Jurkat, Clone E6-1 (cell line): ENCODE measurements at places on chromosomes 6 and 20.
A peak's percentile ranks its signal among the peaks of the same experiment; 100 is the strongest.

- DNase-seq, result no peak
Measured at GRCh38 chr6:37785663-37786270, 33.8 kb upstream of the ZFAND3 start.

DNA sequence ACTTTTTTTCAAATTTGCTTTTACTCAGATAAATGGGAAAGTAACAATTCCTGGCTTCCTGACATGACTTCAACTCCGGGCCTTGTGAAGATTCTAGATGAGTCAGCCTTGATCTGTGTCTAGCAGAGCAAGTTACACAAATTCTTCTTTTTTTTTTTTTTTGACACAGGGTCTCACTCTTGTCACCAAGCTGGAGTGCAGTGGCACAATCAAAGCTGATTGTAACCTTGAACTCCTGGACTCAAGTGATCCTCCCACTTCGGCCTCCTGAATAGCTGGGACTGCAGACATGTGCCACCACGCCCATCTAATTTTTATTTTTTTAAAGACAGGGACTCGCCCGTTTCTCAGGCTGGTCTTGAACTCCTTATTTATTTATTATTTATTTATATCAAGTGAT is 7.3 kb upstream of the ARHGAP18 start:
- no peak for DNase-seq

GRCh38 chr20:59144179-59144830 is 19.3 kb upstream of the ZNF831 start:
- DNase-seq, result peak; percentile 30

DNA sequence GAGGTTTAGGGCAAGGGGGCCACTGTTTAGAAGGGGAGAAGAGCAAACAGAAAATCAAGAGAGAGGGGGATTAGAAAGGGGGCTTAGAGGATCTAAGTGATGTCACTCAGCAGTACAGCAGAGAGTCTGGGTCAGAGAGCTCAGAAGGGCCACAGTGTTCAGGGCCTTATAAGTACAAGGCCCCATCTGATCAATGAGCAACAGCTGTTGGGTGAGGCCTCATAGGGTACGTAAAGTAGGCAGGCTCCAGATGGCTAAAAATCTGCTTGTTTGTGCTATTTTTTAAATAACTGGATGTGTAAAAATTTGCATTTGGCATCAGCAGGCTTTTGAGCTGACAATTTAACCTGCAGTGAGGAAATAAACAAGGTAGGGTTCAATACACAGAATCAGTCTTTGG is 149.8 kb downstream of the SH3BGRL2 start:
- no peak for DNase-seq

DNA sequence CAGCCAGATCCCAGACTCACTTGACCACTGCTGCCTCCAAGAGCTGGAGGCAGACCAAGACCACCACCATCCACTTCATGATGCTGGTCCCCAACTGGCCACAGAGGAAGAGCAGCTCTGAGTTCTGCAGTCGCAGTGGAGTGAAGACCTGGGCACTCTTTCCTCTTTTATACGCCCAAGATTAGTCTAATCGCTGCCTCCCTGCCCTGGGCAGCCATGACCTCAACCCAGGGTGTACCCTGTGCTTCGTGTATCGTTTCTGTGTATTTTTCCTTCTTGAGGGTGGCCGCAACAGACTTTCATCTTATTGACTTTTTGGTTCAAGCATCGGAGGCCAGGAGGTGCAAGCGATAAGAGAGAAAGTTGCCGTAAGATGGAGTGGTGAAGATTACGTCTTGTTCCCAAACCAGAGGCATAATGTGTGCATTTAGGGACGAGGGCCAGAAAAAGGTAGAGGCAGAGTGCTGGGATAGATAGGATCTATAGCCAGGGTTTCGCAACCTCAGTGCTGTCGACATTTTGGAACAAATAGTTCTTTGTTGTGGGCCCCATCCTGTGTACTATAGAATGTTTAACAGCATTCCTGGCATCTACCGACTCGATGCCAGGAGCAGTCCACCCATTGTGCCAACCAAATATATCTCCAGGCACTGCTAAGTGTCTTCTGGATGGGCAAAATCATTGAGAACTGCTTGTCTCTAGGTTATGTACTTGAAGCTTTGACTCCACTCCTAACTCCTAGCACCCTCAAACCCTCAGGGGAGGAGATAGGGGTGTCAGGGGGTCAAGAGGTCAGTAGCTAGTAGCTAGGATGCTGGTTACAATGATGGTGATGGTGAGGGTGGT is at the start of gene PGC:
TSS of gene PGC (minus strand) at position 142 of the 846 bp plus-strand sequence. CDS start at position 79, 63 bp downstream.
- DNase-seq, result no peak

DNA sequence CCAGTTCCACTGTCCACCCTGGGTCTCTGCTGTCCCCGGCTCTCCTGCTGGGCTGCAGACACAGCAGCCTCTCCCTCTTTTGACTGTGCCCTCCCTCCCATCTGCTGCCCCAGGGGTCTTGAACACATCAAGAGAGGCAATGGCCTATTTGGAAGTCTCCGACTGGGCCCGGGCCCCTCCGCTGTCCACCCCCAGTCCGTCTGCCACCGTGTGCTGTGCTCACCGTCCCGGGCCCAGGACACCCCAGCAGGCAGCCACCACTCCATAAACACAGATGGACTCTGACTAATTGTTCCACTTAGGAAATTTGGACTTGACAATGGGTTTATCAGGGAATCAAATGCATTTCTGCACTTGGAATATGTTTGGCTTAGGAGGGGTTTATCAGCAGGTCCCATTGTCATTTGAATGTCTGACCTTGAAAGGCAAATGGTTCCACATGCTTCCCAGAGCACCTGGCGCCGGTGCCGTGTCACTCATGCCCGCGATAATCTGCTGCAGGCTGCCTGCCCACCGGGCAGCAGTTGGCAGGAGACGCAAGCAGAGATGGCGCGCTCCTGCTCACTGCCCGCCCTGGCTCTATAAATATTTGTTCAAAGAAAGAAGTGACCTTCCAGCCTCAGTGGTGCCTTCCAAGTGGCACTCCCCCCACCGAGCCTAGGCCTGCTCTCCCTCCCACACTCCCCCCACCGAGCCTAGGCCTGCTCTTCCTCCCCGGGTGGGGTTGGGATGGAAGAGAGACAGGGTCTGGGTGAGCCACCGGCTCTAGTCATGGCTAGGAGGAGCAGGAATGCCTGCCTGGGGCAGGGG is 18.8 kb upstream of the FRMD1 start:
- DNase-seq, result no peak

GRCh38 chr20:41261260-41261659 is 56.3 kb downstream of the ZHX3 start:
- no peak for DNase-seq

DNA sequence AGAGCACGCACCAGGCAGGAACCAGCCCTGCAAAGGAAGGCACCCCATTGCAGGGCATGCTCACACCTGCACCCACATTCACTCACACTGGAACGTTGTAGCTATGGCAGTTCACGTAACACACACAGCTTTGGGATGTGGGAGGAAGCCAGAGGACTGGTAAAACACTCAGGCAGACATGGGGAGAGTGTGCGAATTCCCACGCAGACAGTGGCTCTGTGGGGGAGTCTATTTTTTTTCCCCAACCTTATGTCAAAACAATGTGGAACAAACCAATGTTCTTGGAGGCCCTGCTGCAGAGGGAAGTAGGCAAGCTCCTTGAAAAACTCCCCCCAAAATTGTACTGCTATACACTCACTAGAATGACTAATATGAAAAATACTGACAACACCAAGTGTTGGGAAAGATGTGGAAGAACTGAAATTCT is 91.0 kb downstream of the PPP1R14C start:
- DNase-seq, result no peak

- DNase-seq, result no peak
Measured at GRCh38 chr6:48747040-48747439, 636.0 kb upstream of the PTCHD4 start.

- no peak for DNase-seq
Measured at GRCh38 chr6:26224940-26225847, 138.0 kb downstream of the HFE start.

GRCh38 chr6:47809873-47810272 is 28.0 kb downstream of the OPN5 start:
- no peak for DNase-seq

DNA sequence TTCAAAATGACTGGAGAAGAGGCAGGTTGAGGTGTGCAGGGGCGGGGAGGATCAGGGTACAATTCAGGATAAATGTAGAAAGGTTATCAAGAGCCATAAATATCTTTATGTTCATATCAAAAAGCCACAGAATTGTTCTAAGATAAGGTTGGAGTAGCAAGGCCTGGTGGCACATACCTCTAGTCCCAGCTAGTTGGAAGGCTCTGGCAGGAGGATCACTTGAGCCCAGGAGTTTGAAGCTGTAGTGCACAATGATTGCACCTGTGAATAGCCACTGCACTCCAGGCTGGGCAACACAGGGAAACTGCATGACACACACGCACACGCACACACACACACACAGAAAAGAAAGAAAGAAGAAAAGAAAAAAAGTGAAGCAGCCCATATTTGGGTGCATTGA is 194.8 kb downstream of the GRIK2 start:
- DNase-seq, result no peak
